B cell (primary cell): ENCODE measurements at places on chromosomes 6 and 20. TPM values are rescaled to one million over a fixed set of nuclear protein-coding genes. Genes with fewer than 3 reads are reported as not detected.

EYA4 gene
- total RNA-seq, result 0.49 TPM in 1 of 2 replicates, not detected in the other

EYS gene
- not detected in 2 replicates for total RNA-seq

ITPA gene
- 55.5 TPM in 2 replicates for total RNA-seq

CALHM6 gene
- total RNA-seq, result 29.6 and 30.6 TPM in 2 replicates

ULBP1 gene
- total RNA-seq, result 0.12 and 0.19 TPM in 2 replicates

GGTLC1 gene
- total RNA-seq, result not detected in 2 replicates

- no peaks in the 10 kb centered on the region for H3K36me3 ChIP-seq
- peaks cover 8% of the 10 kb centered on the region for H3K4me1 ChIP-seq
- H3K4me3 ChIP-seq, result no peak overlapping the region
- no peaks in the 10 kb centered on the region for H3K27me3 ChIP-seq
These were observed 20.6 kb upstream of the BHLHE23 start for GRCh38 chr20:63027221-63027921.

DNA sequence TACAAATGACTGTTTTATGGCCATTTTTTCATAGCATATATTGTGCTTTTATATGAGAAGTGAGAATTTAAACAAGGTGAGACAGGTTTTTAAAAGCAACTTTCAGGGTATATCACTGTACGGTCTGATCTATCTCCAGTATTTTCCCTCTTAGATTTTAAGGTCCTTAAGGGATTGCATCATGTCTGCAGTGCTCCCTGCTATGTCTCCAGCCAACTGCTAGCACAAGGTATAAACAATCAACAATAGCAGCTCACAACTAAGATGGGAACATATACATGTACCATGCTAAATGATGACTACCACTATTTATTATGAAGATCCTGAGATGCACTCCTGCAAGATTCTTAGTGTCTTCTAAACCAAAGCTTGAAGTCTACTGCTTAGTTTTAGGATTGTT is 7.2 kb downstream of the FUCA2 start:
- no peak for DNase-seq
- peaks cover 7% of the 10 kb centered on the region for H3K36me3 ChIP-seq
- H3K27ac ChIP-seq, result no peak overlapping the region

DNA sequence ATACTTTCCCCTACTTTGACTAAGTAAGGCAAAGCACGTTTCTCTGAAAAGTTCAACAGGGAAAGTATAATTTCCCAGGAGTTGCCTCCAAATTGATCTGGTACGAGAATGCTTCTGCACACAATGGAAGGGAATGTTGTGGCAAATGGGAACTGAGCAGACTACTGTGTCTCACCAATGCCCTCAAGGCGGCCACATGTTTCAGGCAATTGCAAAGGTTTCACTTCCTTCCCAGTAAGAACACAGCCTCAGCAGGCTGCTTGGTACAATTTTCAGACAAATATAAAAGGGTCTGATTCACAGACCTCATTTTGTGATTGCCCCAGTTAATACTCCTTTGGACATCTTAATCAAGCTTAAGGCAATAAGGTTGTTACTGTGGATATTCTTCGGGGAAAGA is 71.2 kb downstream of the KIAA0319 start:
- H3K36me3 ChIP-seq, result no peaks in the 10 kb centered on the region
- peaks cover 6% of the 10 kb centered on the region for H3K4me1 ChIP-seq
- DNase-seq, result peak; percentile 60
- no peaks in the 10 kb centered on the region for H3K27me3 ChIP-seq
- no peak overlapping the region for H3K4me3 ChIP-seq

GRCh38 chr6:168441434-168442391 is 729 bp downstream of the SMOC2 start:
- H3K27ac ChIP-seq, result no peak overlapping the region
- H3K27me3 ChIP-seq, result no peaks in the 10 kb centered on the region
- no peak overlapping the region for H3K4me3 ChIP-seq
- no peak for DNase-seq
- no peaks in the 10 kb centered on the region for H3K36me3 ChIP-seq

- no peak overlapping the region for H3K27ac ChIP-seq
- H3K36me3 ChIP-seq, result no peaks in the 10 kb centered on the region
- no peaks in the 10 kb centered on the region for H3K27me3 ChIP-seq
- no peak for DNase-seq
- no peak overlapping the region for H3K4me3 ChIP-seq
These were observed 718.3 kb downstream of the KIF16B start for GRCh38 chr20:15854911-15855310.

- no peaks in the 10 kb centered on the region for H3K36me3 ChIP-seq
- no peaks in the 10 kb centered on the region for H3K4me1 ChIP-seq
- no peak overlapping the region for H3K4me3 ChIP-seq
- no peak overlapping the region for H3K27ac ChIP-seq
- DNase-seq, result no peak
These were observed 81.7 kb downstream of the PERP start for GRCh38 chr6:138025528-138025978.

- no peaks in the 10 kb centered on the region for H3K36me3 ChIP-seq
- DNase-seq, result no peak
- H3K4me3 ChIP-seq, result no peak overlapping the region
These were observed 19.0 kb upstream of the SNRPB2 start for GRCh38 chr20:16710781-16711180.

DNA sequence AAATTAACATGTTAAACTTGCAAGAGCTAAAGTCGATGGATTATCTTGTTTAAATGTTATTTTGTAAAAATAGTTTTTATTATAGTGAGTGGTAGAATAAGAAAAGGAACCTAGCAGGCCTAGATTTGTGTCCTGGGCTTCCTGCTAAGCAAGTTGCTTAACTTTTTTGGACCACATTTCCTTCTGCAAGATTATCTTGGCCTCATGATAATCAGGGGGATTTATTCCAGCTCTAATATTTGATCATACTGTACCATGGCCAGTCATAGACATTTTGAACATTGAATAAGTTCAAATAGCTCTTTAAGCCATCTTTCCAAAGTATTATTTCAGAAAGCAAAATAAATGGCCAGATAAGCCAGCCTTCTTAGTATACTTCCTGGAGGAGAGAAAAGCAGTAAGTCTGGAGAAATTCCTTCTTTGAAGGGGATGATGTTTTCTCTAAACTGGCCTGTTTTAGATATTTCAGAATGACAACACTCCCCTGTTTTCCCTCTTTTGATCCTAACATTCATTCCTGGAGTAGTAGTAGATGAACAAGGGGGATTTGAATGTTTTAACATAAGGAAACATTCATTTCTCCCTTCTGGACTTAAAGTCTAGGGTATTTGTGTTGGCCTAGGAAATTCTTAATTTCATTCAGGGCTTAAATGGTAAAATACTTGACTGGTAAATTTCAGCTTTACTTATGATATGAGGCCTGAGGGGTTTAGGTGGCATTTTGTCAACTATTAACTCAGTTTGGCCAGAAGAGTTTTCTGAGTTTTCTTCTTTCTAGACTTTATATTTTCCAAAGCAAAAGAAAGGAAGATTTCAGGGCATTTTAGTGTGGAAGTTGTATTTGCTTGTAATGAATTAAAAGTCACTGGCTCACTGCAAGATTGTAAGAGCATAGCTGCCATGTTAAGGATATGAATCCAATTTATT is 108.8 kb upstream of the SCGN start:
- no peak overlapping the region for H3K4me3 ChIP-seq
- no peaks in the 10 kb centered on the region for H3K4me1 ChIP-seq
- no peaks in the 10 kb centered on the region for H3K36me3 ChIP-seq
- no peak overlapping the region for H3K27ac ChIP-seq

GRCh38 chr6:65745614-65746013 is 38.6 kb upstream of the EYS start:
- H3K27me3 ChIP-seq, result no peaks in the 10 kb centered on the region
- no peak overlapping the region for H3K4me3 ChIP-seq
- no peaks in the 10 kb centered on the region for H3K36me3 ChIP-seq
- H3K4me1 ChIP-seq, result no peaks in the 10 kb centered on the region
- no peak overlapping the region for H3K27ac ChIP-seq

GRCh38 chr6:131960371-131961133 is 9.4 kb upstream of the CCN2 start:
- peaks cover 2% of the 10 kb centered on the region for H3K27me3 ChIP-seq
- no peaks in the 10 kb centered on the region for H3K36me3 ChIP-seq
- H3K4me1 ChIP-seq, result no peaks in the 10 kb centered on the region
- no peak for DNase-seq

DNA sequence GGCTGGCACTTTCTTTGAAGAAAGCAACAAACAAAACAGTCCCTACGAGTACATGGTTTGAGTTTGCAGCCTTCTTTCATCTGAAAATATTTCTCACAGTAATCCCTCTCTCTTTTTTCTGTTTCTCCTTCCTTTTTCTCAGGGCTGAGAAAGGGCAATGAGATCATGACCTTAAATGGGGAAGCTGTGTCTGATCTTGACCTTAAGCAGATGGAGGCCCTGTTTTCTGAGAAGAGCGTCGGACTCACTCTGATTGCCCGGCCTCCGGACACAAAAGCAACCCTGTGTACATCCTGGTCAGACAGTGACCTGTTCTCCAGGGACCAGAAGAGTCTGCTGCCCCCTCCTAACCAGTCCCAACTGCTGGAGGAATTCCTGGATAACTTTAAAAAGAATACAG is 80.7 kb upstream of the CLDN20 start:
- H3K27ac ChIP-seq, result peak overlapping the region; percentile 77
- peak; percentile 47 for DNase-seq
- H3K27me3 ChIP-seq, result no peaks in the 10 kb centered on the region

DNA sequence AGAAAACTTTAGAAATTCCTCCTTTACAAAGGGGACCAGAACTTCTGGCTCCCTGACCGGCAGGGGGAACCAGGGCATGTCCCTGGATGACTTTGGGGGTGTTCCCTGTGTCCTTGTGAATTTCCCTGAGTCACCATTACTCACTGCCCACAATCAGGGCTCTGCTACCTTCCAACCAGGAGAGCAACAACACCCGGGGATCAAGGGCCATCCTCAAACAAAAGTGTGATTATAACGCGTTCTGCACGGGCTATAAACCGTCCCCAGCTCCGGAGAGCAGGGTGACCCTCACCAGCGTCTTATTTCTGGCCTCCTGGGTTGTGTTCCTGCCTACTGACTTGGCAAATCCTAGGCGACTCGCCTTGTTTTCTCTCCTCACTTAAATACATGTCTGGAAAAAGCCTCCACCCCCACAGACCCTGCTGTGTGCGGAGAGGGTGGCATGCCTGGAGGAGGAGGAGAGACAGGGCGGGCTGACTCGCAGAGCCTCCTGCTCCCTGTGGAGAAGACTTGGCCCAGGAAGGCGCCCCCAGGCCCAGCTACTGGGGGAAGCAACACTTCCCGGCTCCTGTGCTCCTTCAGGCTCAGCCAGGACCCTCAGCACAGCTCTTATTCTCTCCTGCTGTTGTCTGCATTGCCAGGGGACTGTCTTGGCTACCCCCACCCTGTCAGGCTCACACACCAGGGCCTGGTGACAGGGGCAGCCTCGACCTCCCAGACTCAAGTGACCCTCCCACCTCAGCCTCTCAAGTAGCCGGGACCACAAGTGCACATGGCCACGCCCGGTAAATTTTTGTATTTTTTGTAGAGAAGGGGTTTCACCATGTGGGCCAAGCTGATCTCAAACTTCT is 54.1 kb downstream of the FGD2 start:
- H3K27ac ChIP-seq, result no peak overlapping the region
- H3K4me1 ChIP-seq, result no peaks in the 10 kb centered on the region
- H3K27me3 ChIP-seq, result no peaks in the 10 kb centered on the region
- H3K4me3 ChIP-seq, result no peak overlapping the region
- no peak for DNase-seq

GRCh38 chr6:7140631-7141378 is 33.0 kb downstream of the RREB1 start:
- peak; percentile 84 for DNase-seq
- H3K4me3 ChIP-seq, result peak overlapping the region; percentile 69
- H3K36me3 ChIP-seq, result no peaks in the 10 kb centered on the region
- peaks cover 53% of the 10 kb centered on the region for H3K4me1 ChIP-seq

GRCh38 chr6:166707045-166707444 is 80.0 kb upstream of the RPS6KA2 start:
- H3K27ac ChIP-seq, result no peak overlapping the region
- peaks cover 2% of the 10 kb centered on the region for H3K4me1 ChIP-seq
- H3K36me3 ChIP-seq, result no peaks in the 10 kb centered on the region
- DNase-seq, result no peak

GRCh38 chr6:156562636-156563035 is 214.5 kb upstream of the ARID1B start:
- peaks cover 15% of the 10 kb centered on the region for H3K4me1 ChIP-seq
- H3K36me3 ChIP-seq, result no peaks in the 10 kb centered on the region
- H3K27ac ChIP-seq, result no peak overlapping the region
- H3K27me3 ChIP-seq, result no peaks in the 10 kb centered on the region

DNA sequence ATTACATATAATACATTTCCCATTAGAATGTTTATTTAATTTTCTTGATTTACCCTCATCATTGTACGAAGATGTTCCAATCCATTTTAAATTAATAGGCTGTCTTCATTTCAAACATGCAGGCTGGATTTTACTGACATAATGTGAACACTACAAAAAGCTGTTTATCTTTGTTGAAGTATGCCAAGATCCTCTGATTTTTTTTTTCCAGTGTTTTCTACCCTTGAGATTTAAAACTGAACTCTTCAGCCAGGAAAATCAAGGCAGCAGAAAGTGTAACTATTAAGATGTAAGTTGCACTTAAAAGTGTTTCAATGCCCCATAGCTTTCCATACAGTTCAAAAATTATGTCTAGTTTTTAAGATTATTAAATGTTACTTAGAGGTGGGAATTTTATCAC is 43.5 kb downstream of the PRKN start:
- no peak for DNase-seq
- H3K4me1 ChIP-seq, result no peaks in the 10 kb centered on the region
- H3K27me3 ChIP-seq, result no peaks in the 10 kb centered on the region
- no peak overlapping the region for H3K4me3 ChIP-seq
- H3K27ac ChIP-seq, result no peak overlapping the region
- H3K36me3 ChIP-seq, result no peaks in the 10 kb centered on the region

DNA sequence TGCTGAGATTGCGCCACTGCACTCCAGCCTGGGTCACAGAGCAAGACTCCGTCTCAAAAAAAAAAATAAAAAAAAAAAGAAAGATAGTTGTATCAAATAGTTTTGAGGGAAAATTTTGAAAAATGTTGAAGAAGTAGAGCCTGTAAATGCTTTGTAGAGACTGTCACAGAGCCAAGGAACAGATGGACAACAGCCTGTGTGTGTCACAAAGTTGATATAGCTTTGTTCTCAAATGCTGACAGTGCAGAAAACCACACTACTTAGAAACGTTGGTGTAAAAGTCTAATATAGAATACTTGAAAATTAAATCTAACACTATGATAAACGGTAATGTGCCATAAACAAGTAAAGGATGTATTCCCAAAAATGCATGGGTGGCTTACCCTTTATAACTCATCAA is 25.4 kb downstream of the PTK7 start:
- no peak overlapping the region for H3K4me3 ChIP-seq
- no peak overlapping the region for H3K27ac ChIP-seq
- no peaks in the 10 kb centered on the region for H3K4me1 ChIP-seq
- H3K36me3 ChIP-seq, result no peaks in the 10 kb centered on the region

GRCh38 chr6:1436334-1437306 is 47.2 kb downstream of the FOXF2 start:
- no peak overlapping the region for H3K27ac ChIP-seq
- H3K36me3 ChIP-seq, result no peaks in the 10 kb centered on the region
- peaks cover 8% of the 10 kb centered on the region for H3K27me3 ChIP-seq
- H3K4me1 ChIP-seq, result no peaks in the 10 kb centered on the region

- H3K27ac ChIP-seq, result no peak overlapping the region
- no peak overlapping the region for H3K4me3 ChIP-seq
These were observed 15.4 kb upstream of the STMND1 start for GRCh38 chr6:17086469-17086868.

- H3K4me3 ChIP-seq, result no peak overlapping the region
- H3K36me3 ChIP-seq, result no peaks in the 10 kb centered on the region
- H3K27ac ChIP-seq, result peak overlapping the region; percentile 99
- peaks cover 87% of the 10 kb centered on the region for H3K4me1 ChIP-seq
These were observed 60.1 kb upstream of the TAGAP start for GRCh38 chr6:159104931-159105330.
